Stimulated activated CD4-positive, alpha-beta T cell treated with anti-CD3 and anti-CD28 coated beads, Interleukin-12 subunit alpha, Interleukin-12 subunit beta, amount 100 ng/mL, for 48 hours (primary cell): ENCODE measurements at places on chromosomes 5 and 9.

DNA sequence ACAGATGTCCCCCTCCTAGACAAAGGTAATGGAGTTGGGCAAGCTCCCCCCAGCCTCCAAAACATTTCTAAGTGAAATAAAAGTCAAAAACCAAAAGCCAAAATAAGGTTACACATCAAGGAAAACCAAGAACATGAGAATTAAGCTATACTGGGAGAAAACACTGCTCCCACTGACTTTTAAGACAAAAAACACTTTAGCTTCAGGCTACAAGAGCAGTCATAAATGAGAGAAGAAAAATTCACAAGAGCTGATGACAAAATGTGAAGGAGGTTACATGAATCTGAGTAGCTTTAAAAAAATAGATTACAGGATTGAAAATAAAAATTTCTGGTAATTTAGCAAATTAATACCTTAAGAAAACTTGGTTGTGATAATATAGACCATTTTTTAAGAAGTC lies 1370.3 kb upstream of the CDH9 start:
- DNase-seq = no peak

- DNase-seq = no peak
Observed at GRCh38 chr9:626596-626995, 214.9 kb upstream of the DMRT1 start.

DNA sequence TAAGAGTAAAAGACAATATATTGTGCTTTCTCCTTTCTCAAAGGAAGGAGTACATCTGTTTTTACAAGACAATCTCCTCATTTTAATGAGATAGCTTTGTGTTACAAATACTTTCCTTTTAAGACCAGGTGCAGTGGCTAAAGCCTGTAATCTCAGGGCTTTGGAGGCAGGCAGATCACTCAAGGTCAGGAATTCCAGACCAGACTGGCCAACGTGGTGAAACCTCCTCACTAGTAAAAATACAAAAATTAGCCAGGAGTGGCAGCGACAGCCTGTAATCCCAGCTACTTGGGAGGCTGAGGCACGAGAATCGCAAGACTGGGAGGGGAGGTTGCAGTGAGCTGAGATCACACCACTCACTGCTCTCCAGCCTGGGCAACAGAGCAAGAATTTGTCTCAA lies 11.8 kb downstream of the TMEM161B start:
- no peak for DNase-seq

DNA sequence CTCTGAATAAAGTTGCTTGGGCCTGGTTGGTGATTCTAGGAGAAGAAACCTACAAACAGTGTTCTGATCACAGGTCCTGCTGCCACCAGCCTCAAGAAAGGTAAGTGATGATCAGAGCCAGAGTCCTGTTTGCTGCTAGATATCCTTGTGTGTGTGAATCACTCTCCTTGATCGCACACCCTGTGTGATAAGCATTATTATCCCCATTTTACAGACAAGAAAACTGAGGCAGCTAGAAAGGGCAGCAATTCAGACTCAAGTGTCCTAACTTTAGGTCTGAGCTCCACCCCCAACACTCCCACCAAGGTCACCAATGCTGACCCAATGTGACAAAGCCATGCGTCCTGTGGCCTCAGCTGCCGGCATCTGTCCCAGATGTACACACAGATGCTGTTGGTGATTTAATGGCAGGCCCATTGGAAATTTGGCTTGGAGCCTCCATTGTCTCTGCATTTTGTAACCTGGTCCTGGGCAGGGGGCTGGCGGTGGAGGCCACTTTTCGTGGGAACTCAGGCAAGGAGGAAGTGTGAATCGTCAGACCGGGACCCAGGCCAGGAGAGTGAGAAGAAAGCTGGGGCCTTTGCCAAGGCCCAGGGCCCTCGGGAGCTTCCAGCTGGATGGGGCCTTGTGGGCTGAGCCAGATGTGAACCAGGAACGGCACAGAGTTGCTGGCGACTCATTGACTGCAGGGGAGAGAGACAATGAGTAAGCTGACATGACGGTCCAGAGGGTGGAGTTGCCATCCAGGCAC lies 29.8 kb upstream of the GGTA1 start:
- no peak for DNase-seq

DNA sequence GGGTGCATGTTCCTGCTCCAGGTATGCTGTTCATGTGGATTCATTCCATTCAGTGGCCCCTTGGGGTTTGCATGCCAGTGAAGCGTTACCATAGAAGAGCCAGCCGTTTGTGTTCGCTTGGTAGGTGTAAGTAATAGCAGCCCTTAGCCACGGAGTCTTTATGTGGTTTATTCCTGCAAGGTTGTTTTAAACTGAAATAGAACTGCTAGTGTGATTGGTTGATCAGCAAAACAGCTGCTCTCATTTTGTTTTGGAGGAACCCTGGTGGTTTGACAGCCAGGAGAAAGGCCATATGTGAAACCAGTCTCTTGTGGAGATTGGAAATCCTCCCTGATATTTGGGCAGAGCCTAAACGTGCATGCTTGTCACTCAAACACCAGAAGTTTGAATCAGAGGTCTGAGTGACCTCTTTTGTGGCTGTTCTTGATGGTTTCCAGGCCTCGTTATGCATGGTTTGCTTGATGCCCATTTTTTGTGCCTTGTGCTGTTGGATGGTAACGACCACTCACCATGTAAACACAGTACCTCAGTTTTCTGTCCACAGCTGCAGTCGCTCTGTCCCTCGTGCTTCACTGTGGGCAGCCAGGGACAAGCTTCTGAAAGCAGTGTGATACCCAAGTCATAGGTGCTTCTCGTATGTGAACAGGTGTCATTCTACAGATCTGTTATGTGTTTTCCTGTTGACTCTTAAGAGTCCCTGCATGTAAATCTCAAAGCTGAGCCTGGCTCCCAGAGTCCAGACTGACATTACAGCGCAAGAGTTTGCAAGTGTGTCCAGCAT lies 58.3 kb upstream of the NXNL2 start:
- no peak for DNase-seq

DNA sequence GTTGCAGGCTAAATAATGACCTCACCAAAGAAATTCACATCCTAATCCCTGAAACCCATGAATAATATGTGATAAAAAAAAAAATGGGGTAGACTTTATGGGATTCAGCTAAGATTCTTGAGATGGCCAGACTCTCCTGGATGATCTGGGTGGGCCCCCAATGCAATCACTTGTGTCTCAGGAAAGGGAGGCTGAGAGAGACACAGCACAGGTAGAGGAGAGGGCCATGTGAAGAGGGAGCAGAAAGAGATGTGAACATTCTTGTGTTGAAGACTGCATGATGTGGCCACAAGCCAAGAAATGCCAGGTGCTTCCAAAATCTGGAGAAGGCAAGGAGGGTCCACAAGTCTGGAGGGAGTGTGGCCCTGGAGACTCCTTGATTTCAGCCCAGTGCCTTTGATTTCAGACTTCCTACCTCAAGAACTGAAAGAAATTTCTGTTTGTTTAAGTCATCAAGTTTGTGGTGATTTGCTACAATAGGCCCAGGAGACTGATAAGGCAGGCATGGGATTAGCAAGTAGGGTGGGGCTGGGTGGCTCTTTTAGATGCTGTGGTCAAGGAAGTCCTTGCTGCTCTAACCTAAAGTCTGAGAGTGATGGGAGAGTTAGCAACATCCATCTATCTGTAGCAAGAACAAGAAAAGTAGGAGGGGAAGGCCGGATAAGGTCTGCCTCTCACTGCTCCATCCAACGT lies 86.6 kb upstream of the FAM120A start:
- no peak for DNase-seq

DNA sequence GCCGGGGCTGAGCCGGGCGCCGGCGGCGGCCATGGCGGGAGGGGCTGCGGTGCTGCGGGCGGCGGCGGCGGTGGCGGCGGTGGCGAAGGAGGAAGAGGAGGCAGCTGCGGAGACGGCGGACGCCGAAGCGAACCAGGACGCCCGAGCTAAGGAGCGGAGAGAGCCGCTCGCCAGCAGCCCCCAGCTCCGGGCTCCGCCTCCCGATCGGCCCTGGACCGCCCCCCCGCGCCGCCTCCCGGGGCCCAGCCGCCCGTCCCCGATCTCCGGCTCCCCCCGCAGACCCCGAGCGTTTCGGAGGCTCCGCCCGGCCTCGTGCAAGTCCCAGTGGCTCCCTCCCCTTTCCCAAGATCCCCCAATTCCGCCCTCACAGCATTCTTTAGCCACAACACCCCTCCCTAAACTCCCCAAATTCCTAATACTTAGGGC lies at the start of gene ASTN2:
ASTN2 (minus strand) TSS at position 152 of the 426 bp plus-strand sequence; CDS start at position 33, 119 bp downstream.
- no peak for DNase-seq

DNA sequence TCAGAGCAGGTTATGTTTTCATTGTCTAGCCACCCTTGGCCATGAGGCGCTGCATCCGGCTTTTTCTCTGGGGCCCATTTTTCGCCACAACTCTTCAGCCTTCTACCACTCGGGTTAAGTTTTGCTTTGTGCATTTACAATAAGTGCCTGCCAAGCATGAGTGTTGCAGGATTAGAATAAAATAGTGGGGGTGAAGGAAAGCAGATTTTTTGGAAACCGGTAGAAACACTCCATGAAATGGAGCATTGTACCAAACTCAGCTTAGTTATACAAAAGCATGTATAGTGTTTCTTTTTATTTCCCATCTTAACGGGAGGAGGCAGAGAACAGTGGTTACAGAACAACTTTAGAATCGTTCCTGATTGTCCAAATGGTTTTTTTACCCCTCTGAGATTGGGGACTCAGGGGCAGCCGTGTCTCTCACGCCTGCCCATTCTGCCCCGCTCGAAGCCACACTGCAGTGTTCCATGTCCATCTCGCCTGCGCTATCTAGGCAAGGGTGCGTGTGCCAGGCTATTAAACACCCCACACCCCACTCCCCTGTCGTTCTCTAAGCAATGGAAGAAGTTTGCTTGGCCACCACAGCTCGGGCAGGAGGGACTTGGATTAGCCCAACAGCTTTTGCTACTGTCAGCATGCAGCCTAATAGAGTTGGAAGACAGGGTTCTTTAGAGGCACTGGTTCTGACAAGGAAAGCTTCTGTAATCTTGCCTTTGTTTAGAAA lies 268.8 kb upstream of the WWC1 start:
- DNase-seq = no peak

GRCh38 chr5:115330830-115331229 lies 34.4 kb upstream of the CCDC112 start:
- DNase-seq = no peak

DNA sequence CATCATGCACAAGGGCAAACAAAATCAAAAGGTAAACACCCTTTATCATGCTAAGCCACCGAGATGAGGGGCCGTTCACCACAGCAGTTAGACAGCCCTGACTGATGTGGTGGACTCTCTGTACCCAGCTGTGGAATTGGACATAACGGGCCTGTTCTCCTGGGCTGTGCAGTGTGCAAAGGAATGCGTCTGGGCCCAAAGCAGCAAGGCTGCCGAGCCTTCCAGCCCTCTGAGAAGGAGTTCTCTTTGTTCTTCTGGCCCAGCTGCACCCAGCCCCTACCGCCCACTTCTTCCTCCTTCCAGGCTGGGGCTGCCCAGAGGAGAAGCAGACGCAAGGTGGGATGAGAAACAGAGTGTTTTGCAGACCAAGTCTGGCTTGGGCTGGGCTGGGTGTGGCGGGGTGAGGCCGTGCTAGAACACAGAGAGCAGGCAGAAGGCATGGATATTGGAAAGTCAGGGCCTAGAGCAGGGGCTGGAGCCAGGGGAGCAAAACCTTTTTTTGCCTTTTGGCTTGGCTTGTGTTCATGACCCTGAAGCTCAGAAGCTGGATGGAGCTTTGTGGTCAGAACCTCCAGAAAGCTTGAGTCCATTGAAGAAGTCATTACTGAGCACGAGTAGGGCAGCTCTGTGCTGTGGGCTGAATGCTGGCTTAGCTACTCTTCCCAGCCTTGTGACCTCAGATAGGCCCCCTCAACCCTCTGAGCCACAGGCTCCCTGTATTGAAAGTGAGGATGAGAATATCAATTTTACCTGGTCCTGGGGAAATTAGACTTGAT lies 49.8 kb upstream of the SH3PXD2B start:
- no peak for DNase-seq

- no peak for DNase-seq
Observed at GRCh38 chr5:98736753-98737152, 36.7 kb upstream of the RGMB start.

- DNase-seq = no peak
Observed at GRCh38 chr9:136690104-136690805, 3.0 kb upstream of the AGPAT2 start.

- DNase-seq = no peak
Observed at GRCh38 chr5:135005076-135005475, 29.0 kb downstream of the PITX1 start.

DNA sequence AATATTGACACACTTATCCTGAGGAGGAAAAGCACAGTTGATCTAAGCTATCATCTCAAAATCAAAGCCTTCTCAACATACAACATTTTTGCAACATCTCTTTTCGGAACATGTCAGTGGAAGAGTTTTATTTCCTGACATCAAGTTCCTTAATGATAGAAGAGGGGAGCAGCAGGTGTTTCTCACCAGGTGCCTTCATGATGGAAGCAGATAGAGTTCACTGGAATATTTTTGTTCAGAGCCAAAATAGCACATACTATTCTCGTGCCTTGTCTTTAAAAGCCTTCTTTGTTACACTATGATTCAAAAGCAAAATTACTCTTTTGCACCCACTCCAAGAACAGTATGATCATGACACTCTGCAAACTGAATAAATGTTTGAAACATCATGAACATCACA lies 176.9 kb upstream of the CCNG1 start:
- DNase-seq = no peak

GRCh38 chr5:111976705-111977435 lies 219.9 kb upstream of the NREP start:
- DNase-seq = no peak

GRCh38 chr5:3650320-3650719 lies 54.7 kb downstream of the IRX1 start:
- DNase-seq = no peak

DNA sequence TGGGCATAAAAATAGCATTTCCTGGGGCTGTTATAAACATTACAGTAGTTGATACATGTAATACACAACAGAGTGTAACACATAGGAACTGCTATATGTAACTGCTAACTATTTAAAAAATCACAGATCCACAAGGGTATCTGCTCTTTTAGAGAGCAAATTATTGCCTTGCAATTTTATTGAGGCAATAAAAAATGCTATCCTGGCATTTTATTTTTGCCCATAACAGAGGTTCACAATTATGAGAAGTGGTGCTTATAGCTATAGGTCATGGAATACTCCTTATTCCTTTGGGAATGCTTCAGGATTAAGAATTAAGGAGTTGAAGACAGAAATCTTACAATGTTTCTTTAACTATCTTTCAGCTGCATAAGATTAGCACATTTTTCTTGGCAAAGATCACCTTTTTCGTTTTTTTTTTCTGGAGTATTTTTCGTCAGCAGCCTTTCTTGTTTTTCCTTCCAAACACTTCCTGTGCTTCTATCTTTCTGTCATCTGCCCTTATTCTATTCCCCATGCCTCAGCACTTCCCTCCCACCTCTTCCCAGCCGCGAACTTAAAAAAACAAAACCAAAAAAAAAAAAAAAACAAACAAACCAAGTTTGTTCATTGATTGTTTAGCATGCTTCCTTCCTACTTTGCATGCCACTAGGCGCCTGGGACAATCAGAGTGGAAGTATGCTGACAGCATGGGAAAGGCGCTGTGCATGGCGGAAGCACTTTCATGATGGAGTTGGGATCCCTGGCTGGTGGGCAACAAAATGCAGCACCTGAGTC lies 264.2 kb downstream of the MAST4 start:
- no peak for DNase-seq

- no peak for DNase-seq
Observed at GRCh38 chr9:38362852-38363588, 29.5 kb upstream of the ALDH1B1 start.
